ENCODE measurements at places on chromosomes 5 and 9.

DNA sequence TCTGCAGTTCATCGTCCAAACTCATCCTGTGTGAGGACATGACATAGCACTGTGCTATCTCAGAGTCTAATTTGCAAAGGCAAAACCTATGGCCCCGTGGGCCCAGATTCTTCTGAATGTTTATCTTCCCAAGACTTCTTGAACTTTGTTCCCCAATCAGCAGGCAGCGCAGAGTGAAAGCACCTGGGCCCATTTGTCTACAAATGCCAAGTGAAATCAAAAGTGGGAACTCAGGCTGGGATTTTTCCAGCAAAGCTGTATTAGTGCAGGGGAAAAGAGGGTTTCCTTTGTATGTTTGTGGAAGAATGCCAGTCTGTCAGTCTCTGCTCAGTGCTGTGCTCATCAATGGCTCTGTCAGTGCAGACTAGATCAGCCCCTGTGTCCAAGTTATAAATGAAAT, 55.8 kb downstream of the FOXD1 start:
- DNase-seq: no peak

- no peak for DNase-seq
Observed at GRCh38 chr5:168147106-168147505, 144.3 kb upstream of the WWC1 start.

DNA sequence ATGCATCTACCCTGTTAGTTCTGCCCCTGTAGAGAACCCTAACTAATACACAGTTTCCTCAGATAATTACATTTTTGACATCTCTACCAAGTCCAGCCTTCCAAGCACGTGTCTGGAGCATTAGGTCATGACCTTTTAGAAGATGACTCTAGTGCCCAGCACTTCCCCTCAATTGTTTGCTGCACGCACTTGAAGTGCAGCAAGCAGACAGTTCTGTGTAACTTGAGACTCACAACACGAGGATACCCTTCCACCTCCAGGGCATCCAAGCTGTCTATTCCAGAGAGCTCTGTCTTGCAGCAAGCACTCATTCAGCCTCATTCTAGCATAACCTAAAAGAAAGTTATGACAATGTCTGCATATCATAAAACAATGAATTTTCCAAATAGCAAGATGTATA, 1410.5 kb upstream of the CDH18 start:
- no peak for DNase-seq

DNA sequence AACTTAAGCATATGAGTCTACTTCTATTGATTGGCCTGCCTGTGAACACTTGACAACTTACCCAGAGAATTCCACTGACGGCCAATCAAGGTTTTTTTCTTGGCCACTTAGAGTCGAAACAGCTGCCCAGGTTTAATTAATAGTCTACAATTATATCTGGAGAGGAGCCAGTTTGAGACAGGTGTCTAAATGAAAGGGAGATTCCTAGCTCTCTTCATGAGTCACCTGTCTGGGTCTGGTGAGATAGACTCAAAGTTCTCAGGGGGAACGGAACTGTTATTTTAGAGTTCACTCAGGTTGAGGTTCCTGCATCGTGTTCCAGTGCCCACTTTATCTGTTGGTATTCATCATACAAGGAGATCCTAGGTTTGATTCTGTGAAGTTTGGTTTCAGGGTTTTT, 111.0 kb downstream of the CD180 start:
- no peak for DNase-seq

- no peak for DNase-seq
Observed at GRCh38 chr5:67182301-67182790, 14.3 kb downstream of the CD180 start.

DNA sequence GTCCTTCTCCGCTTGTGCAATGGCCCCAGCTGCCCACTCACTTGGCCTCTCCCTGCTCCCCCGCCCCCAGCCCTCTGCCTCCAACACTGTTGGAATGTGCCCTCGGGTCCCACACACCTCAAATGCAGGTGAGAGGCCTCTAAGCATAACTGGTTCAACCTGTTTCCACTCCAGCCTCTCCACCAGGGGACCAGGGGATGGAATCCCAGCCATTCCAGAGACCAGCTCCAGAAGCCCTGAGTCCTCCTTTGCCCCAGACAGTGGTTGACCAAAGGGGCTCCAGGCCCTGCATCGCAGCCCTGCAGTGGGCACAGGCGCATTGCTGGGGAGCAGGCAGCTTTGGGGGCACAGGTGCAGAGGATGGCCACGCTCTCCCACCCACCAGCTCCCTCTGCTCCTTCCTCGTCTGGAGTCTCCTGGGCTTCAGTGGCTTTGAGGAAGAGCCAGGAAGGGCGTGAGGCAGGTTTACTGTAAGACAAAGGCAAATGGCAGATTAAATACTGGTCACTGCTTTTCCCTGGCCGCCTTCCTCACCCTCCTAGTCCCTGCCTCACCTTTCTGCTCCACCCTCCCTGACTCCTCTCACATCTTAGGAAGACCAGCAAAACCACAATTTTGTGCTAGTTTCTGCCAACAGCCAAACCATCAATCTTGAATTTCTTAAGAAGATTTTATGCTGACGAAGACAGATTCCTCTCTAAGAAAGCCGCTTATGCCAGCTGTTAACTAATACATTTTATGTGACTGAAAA, 29.1 kb upstream of the IRX2 start:
- DNase-seq: no peak

GRCh38 chr5:42242210-42242609, 181.0 kb upstream of the GHR start:
- DNase-seq: no peak

- no peak for DNase-seq
Observed at GRCh38 chr9:35935261-35935660, 22.7 kb downstream of the OR2S2 start.

GRCh38 chr5:157915638-157916037, 56.7 kb upstream of the CLINT1 start:
- peak; percentile 0 for DNase-seq

DNA sequence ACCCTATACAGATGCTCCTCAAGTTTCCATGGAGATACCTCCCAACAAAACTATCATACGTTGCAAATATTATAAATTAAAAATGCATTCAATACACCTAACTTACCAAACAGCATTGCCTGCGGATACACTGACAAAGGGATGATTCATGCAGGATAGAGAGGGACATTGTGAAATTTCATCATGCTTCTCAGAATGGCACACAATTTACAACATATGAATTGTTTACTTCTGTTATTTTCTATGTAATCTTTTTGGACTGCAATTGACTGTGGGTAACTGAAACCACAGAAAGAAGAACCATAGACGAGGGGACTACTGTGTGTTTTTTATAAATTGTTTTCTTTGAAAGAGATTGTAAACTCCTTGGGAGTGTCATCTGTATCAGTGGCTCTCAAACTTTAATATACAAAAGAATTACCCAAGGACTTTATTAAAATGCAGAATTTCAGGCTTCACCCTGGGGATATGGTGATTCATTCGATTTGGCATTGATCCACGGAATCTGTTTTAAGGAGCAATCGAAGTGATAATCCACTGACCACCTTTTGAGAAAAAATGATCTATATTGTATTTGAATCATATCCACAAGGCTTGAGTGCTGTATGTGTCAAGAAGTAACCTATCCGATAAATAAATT, 146.4 kb downstream of the SGCD start:
- no peak for DNase-seq

- DNase-seq: no peak
Observed at GRCh38 chr5:131610198-131611063, 24.6 kb downstream of the RAPGEF6 start.

- no peak for DNase-seq
Observed at GRCh38 chr9:15268317-15268716, 38.7 kb downstream of the TTC39B start.
